ENCODE measurements at places on chromosomes 16 and 17.

DNA sequence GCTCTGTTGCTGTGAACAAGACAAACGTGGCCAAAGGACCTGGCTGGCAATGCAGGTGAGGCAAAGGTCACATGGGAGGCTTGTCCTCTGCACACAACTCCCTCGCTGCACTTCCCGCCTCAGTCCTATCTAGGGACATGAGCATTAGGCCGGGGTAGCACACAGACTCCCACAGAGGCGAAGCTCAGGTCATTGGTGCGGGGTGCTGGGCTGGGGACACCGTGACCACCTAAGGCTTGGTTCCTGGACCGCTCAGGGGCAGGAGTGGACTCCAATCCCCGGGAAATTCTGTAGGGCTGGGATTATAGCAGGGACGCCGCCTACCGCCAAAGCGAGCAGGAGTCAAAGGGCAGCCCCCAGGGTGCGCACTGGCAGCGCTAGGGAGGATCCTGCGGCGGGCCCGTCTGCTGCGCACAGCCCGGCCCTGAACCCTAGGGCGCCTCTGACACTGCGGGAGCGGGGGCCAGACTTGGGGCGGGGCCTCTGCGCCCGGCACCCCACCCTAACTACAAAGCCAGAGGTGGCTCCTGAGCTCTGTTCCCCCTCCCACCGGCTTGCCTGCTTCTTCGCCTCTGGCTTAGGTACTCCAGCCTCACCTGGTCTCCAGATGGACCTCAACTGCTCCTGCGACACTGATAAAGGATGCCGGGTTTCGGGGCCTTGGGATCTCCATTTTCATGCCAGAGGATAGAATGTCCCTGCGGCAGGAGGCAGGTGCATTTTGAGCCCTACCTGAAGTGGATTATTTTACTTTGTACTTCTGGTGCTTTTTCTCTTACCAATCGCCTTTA is 3.9 kb upstream of the MT1B start:
- DNase-seq = no peak

- DNase-seq = no peak
Measured at GRCh38 chr16:49496656-49497055, 123.1 kb downstream of the C16orf78 start.

DNA sequence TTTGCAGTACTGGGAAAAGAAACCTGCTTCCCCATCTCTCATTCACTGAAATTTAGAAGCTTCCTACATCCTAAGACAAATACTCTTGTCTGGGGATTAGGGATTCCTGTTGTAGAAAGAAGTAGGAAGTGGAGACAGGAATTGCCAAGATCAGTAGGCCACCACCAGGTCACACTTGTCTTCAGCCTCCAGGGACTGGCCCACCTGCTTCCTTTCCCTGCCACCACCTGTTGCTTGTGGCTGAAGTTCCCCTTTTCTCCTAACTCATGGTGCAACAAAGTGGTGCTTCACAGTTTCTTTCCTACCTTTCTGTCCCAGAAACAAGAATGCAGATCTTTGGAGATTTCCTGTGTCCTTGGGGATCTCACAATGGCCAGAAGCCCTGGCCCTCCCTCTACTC is 82.4 kb downstream of the WNT3 start:
- DNase-seq = no peak

GRCh38 chr16:10138881-10139280 is 43.3 kb downstream of the GRIN2A start:
- DNase-seq = no peak

DNA sequence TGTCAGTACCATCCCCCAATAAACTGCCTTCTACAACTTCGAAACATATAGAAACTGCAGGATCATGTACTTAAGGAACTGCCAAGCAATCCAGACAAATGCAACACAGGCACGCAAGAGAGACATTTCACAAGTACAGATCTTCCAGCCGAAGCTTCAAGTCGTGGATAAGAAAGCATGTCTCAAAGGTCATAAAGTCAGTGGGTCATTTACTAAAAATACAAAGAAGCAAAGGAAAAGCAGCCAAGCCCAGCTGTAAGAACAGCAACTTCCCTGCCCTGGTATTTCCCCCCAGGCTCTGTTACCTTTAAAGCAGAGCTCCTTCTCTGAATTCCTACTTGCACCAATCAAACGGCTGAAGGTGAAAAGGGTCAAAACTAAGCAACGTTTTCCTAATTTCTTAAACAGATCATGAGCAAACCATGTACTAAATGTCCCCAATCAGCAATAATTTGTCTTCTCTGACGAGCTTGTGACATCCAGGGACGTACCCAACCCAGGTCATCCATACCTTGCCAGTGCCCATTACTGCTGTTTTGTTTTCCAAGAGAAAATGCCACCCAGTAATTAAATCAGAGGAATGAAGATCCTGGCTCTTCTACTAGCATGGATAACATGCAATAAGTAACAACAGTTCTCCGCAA is 1.7 kb downstream of the AKTIP start:
- DNase-seq = peak; percentile 43

DNA sequence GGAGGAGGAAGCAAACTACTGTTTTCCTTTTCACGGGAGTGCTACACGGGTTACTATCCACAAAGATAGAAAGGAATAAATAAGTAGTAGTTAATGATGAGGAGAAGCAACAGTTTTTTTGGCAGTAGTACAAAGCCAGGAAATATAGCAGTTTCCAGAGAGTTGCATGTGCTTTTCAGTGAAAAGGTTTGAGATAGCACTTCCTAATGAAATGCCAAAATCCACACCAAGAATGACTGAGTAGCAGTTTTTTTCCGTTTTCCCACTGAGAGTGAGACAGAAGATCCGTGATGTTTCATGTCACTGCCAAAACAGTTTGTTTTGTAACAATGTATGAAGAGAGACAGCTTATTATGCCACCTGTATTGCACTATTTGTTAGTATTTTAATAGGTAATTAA is 129.1 kb downstream of the STX8 start:
- no peak for DNase-seq

DNA sequence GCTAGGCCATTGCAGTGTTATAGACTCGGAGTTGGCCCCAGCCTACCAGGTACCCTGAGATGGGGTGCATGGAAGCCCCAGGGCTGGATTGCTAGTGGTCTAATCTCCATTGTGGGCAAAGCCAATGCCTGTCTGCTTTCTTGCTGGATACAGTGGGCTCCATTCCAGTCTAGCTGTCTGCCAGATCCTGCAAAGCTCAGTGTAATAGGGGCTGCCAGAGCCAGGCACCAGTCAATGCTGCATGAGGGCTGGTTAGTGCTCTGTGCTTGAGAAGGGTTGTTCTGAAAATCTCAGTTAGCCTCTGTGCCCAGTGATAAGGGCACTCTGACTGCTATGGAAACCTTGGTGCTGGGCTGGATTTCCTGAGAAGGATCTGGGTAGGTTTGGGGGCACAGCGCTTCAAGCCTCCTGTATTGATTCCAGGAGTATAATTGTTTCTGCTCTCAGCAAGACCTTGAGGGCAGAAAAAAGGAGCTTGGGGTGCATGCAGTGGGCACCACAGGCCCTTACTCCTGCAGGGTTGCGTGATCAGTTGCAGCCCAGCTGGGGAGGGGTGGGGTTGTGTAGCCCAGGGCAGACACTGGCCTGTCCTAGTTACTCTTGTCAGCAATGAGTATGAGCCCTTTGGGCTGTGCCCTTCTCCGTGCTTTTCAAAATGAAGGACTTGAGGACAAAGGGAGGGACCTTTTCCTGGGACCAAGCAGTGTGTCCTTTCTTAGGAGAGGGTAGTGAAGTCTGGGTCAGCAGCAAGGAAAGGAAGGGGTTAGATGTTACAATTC is 19.0 kb downstream of the SMPD3 start:
- no peak for DNase-seq

DNA sequence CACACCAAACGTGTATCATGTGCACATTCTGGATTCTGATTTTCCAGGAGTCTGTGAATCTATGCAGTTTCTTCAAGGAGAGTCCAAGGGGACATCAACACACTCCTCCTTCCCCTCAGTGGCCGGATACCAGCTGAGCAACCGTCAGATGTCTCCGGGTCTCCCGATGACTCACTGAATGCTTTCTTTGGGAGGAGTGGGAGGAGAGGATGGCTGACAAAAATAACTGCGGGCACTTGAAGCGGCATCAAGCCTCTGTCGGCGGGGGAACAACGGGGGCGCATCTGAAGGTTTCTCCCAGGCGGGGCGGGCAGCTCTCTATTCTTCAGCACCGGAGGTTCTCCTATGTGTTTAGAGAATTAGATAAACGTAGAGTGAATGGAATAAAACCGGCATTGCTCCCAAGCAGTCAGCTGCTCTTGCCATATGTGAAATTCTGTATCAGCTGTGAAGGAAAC is 24.6 kb upstream of the LRRC75A start:
- peak; percentile 66 for DNase-seq

- DNase-seq = peak; percentile 96
Measured at GRCh38 chr16:88957887-88958577, 19.0 kb downstream of the CBFA2T3 start.

- no peak for DNase-seq
Measured at GRCh38 chr16:54585094-54585997, 298.8 kb upstream of the IRX3 start.

DNA sequence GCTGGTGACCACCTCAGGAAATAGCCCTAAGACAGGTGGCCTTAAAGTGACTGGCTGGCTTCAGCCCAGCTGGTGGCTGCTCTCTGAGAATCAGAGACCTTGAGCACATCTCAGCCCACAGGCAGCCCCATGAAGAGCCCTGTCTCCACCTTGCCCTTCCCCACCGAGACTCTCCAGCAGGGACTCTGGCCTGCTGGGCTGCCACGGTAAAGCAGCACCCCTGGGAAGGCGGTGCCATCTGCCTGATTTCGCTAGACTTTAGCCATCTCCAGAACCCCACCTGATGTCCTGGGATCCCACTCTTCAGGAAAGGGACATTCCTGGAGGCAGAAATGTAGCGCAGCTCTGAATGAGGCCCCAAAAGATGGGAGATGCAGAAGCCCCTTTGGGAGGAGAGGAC is 45.2 kb upstream of the LGALS9 start:
- DNase-seq = no peak

GRCh38 chr16:51121850-51122249 is 29.2 kb downstream of the SALL1 start:
- DNase-seq = no peak

DNA sequence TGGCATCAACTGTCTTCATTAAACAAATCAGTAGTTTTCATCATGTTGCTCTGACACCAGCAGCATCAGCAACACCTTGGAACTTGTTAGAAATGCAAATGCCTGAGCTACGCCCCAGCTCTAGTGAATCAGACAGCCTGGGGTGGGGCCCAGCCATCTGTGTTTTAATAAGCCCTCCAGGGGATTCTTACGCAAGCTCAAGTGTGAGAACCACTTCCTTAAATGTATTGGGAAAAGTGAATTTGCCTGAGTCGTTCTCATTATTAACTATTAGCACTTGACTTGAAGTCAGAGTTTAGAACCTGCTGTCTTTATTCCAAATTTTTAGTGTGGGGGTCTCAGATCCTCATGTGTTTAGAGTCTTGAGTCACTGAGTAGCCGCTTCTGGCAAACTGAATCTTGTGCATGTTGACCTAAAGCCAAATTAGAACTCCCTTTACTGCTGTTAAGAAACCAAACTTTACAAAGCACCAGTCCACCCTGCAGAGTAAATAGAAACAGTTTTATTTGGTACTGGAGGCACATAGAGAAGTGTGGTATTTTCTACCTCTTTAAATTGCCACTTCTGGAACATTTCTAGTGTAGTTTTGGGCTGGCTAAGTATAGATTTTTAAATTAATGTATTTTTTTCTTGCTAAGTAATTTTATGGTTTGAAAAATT is 137.4 kb upstream of the COX10 start:
- DNase-seq = peak; percentile 84

DNA sequence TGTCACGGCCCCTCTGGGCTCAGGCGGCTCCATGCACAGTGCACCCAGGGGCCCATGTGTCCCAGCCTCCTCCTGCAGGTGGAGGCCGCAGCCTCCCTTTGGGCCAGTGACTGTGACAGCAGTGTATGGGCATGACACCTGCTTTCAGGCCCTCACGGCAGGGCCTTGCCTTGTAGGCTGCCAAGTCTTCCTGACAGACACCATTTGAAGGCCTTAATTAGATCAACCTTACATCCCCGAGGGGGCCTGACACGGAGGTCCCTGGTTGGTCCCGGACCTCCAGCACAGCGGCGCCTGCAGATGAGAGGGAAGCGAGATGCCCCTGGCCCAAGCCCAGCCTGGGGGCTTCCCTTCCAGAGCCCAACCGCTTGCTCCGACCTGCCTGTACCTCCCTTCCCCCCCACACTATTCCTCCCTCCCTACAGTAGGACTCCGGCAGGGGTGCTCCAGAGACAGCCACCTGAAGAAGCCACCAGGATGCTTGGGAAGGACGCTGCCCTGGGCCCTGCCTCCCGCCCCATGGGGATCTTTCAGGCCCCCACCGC is 31.9 kb downstream of the BAIAP2 start:
- no peak for DNase-seq

GRCh38 chr17:64025732-64026294 is 5.4 kb upstream of the ICAM2 start:
- DNase-seq = peak; percentile 84

DNA sequence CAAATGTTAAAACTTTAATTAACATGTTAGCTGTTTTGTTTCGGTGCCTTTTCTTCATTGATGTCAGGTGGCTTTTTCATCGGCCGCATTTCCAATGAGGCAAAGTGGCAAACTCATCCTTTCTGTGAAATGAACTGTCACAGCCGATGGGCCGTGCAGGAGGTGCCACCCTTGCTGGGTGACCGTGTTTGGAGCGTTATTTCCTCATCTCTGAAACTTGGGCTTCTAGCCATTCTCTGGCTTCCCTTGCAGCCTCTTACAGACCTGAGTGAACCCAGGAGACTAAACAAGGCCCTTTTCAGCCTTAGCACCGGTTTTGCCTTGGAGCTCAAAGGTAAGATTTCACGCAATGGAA is 42.2 kb upstream of the PRSS54 start:
- DNase-seq = peak; percentile 10

- DNase-seq = no peak
Measured at GRCh38 chr16:75556431-75556950, 439 bp upstream of the TMEM231 start.

- DNase-seq = no peak
Measured at GRCh38 chr17:1031711-1032110, 34.8 kb downstream of the TIMM22 start.

GRCh38 chr16:76038097-76038496 is 239.1 kb upstream of the CNTNAP4 start:
- no peak for DNase-seq

DNA sequence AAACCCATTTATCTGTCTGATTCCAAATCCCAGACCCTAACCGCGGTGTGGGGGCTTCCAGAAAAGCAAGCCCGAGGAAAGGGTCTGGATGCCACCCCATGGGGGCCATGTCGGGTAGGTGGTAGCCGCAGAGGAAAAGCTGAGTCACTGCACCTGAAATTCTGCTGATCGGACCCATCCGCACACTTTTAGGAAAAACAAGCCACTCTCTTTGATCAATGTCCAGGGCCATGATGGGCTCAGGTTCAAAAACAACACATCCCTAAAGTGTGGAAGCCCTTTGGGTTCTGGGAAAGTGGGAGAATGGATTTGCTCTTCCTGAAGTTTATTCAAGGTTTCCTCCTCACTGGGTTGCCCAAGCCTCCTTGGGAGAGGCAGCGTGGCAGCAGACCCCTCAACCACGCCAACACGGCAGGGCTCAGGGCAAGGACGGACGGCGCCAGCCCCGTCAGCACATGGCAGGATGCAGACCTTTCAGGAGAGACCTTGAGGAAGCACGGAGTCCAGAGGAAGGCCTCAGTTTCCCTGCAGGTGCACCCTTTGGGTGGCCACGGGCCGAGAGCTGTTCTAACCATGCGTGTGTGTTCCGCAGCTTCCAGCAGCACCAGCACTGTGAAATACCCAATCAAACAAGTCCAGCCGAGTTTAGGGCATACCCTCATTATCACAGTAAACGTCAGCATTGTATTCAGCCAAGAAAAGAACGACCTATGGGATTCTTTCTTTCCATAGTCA is 367.0 kb downstream of the FOXL1 start:
- DNase-seq = no peak
